ENCODE measurements at places on chromosomes 13 and 19. TPM values are rescaled to one million over a fixed set of nuclear protein-coding genes. Genes with fewer than 3 reads are reported as not detected.

TNFSF13B gene
- total RNA-seq: 11.8 TPM

NPHS1 gene
- not detected for total RNA-seq

CPAMD8 gene
- total RNA-seq: 0.42 TPM

TEX26 gene
- not detected for total RNA-seq

DNA sequence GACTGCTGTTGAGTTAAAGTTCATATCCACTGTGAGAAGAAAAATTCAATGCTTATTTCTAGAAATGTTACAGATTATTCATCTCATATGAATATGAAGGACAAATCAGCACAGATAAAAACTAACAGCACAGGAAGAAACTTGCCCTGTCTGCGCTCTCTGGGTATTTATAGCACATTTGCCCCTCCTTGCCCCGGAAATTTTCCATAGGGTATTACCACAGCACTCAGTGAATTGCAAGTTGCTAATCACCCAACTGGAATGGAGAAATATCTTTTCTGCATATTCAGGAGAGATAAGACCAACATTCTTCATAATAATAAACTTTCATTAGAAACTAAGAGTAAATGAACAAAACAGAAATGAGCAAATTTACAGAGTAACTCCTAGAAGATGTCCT lies 318.0 kb upstream of the KLF12 start:
- no peaks in the 10 kb centered on the region for H3K4me1 ChIP-seq
- H3K36me3 ChIP-seq: no peaks in the 10 kb centered on the region
- H3K4me3 ChIP-seq: no peak overlapping the region
- no peak overlapping the region for H3K27ac ChIP-seq
- DNase-seq: no peak
- peaks cover 3% of the 10 kb centered on the region for H3K27me3 ChIP-seq

GRCh38 chr13:99693852-99694611 lies 192.8 kb downstream of the TM9SF2 start:
- no peak overlapping the region for H3K4me3 ChIP-seq
- DNase-seq: no peak
- no peaks in the 10 kb centered on the region for H3K4me1 ChIP-seq
- H3K27me3 ChIP-seq: peaks cover 2% of the 10 kb centered on the region

GRCh38 chr13:77660841-77661250 lies 36.6 kb upstream of the SLAIN1 start:
- H3K36me3 ChIP-seq: no peaks in the 10 kb centered on the region
- no peak for DNase-seq
- peaks cover 4% of the 10 kb centered on the region for H3K27me3 ChIP-seq
- H3K4me3 ChIP-seq: no peak overlapping the region

GRCh38 chr19:5832527-5833216 lies 6.8 kb downstream of the FUT6 start:
- H3K27ac ChIP-seq: no peak overlapping the region
- peaks cover 4% of the 10 kb centered on the region for H3K4me1 ChIP-seq
- no peak for DNase-seq
- H3K36me3 ChIP-seq: no peaks in the 10 kb centered on the region

- H3K36me3 ChIP-seq: peaks cover 6% of the 10 kb centered on the region
- no peak for DNase-seq
- H3K27ac ChIP-seq: no peak overlapping the region
- H3K27me3 ChIP-seq: no peaks in the 10 kb centered on the region
Measured at GRCh38 chr19:39423258-39424086, 11.0 kb downstream of the PLEKHG2 start.

- H3K4me1 ChIP-seq: peaks cover 5% of the 10 kb centered on the region
- no peaks in the 10 kb centered on the region for H3K36me3 ChIP-seq
- peaks cover 24% of the 10 kb centered on the region for H3K27me3 ChIP-seq
- DNase-seq: no peak
Measured at GRCh38 chr13:24741016-24741662, 22.8 kb upstream of the RNF17 start.

DNA sequence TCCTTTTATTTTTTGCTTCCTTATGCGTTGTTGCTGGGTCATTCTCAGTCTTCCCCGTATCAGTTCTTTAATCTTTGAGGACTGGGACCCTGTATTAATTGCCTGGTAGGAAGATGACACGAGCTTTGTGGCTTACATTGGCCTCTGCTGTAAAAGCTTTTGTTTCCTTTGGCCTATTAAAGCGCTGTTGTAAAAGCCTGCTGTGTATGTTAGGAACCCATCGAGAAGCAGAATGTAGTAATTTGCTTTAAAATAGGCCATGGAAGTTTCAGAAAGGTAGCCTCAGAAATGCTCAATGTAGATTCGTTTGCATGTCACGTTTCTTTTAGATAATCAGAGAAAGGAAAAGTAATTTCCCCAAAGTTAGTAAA lies 257.5 kb upstream of the STARD13 start:
- DNase-seq: no peak
- H3K36me3 ChIP-seq: peaks cover 7% of the 10 kb centered on the region
- no peaks in the 10 kb centered on the region for H3K27me3 ChIP-seq
- H3K4me1 ChIP-seq: peaks cover 20% of the 10 kb centered on the region
- peak overlapping the region; percentile 96 for H3K27ac ChIP-seq

- H3K36me3 ChIP-seq: peaks cover 3% of the 10 kb centered on the region
- no peaks in the 10 kb centered on the region for H3K4me1 ChIP-seq
- peaks cover 2% of the 10 kb centered on the region for H3K27me3 ChIP-seq
Measured at GRCh38 chr19:10222201-10222890, 8.8 kb downstream of the S1PR2 start.

DNA sequence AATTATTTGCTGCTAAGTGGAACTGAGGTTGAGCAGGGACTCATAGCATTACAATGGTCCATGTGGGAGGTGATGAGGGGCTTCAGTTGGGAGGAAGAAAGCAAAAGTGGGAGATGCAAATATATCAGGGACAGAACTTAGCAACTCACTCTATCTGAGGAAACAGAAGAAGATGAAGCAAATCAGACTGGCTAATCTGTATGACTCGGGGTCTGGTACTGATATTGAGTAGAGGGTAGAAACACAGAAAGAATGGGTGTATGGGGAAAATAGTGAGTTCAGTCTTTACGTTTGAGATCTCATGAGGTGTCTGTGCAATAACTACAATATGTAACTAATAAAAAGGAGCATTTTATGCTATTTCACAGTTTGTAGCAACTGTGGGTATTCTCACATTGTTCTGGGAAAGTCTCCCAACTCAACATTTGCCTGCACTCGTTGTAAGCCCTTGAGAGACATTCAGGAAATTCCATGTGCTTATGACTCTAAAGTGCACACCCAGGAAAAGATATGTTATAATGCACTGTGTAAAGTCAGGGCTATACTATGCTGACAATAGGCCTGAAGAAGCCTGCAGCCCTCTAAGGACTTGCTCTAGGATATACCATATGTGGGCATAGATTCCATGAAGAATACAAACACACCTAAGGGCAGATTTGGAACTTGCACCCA lies 183.5 kb downstream of the SPRY2 start:
- no peak overlapping the region for H3K27ac ChIP-seq
- no peaks in the 10 kb centered on the region for H3K4me1 ChIP-seq
- H3K27me3 ChIP-seq: no peaks in the 10 kb centered on the region
- no peak for DNase-seq

DNA sequence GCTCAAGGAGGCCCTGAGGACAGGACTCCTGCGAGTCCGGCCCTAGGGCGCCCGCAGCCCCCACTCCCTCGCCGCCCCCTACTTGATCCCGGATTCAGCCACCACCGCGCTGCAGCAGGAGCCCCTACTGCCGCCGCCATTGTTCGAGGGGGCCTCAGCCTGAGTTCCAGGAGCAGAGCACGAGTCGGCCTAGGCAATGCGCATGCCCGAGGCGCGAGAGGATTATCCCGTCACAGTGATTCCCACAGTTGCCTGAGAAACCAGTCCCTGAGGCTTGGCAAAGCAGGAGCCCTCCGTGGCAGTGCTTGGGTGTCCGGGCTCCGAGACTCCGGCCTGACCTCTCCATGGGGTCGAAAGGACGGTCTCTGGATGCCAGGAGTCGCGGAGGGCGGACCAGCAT lies 68.4 kb upstream of the ZNF420 start:
- H3K4me3 ChIP-seq: no peak overlapping the region
- H3K4me1 ChIP-seq: peaks cover 2% of the 10 kb centered on the region
- peaks cover 14% of the 10 kb centered on the region for H3K36me3 ChIP-seq
- no peak for DNase-seq
- H3K27me3 ChIP-seq: no peaks in the 10 kb centered on the region
- H3K27ac ChIP-seq: no peak overlapping the region

DNA sequence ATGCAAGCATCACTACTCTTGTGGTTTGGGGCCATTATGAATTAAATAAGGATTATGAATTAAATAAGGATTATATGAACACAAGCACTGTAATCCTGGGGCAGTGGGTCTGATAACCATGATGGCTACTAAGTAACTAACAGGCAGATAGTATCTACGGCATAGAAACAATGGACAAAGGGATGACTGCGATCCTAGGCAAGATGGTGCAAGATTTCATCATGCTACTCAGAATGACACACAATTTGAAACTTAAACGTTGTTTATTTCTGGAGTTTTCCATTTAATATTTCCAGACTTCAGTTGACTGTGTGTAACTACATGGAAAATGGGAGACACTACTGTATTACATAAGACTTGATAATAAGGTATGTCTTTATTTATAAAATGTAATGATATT lies 15.1 kb downstream of the KCNRG start:
- H3K4me1 ChIP-seq: peaks cover 2% of the 10 kb centered on the region
- no peak for DNase-seq
- H3K27ac ChIP-seq: no peak overlapping the region
- H3K27me3 ChIP-seq: no peaks in the 10 kb centered on the region
- peaks cover 29% of the 10 kb centered on the region for H3K36me3 ChIP-seq

- no peak for DNase-seq
- no peak overlapping the region for H3K27ac ChIP-seq
- H3K27me3 ChIP-seq: no peaks in the 10 kb centered on the region
- no peaks in the 10 kb centered on the region for H3K4me1 ChIP-seq
Measured at GRCh38 chr13:54029720-54030119, 1001.1 kb downstream of the OLFM4 start.

DNA sequence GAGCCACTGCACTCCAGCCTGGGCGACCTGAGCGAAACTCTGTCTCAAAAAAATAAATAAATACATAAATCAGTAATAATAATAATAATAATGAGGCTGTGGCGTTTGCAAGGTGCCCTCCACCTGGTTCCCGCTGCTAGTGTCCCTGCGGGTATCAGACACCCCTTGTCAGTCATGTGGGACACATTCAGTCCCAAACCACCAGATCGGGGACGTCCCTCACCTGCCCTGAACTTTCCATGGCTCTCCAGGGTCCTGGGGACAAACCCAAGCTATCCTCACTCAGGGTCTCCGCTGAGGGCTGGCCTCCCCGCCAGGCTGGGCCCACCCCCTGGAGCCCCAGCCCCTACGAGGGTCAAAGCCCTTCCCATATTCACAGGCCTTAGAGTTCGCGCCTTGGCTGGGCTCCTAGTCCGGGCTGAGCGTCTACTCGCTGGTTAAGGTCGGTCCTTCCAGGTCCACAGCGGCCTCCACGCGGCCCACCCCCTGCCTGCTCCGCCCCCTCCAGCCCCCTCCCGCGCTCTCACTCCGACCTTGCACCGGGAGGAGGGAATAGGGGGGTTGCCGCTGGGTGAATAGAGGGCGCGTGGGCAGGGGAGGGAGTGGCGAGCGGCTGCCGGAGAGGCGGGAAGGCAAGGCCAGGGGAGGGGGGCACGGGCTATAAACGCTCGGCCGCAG lies 349 bp upstream of the KISS1R start:
- peak overlapping the region; percentile 28 for H3K4me3 ChIP-seq
- H3K4me1 ChIP-seq: peaks cover 10% of the 10 kb centered on the region
- H3K27me3 ChIP-seq: peaks cover 8% of the 10 kb centered on the region

GRCh38 chr13:99264051-99264450 lies 5.9 kb upstream of the GPR18 start:
- H3K27me3 ChIP-seq: no peaks in the 10 kb centered on the region
- H3K4me3 ChIP-seq: no peak overlapping the region
- H3K4me1 ChIP-seq: peaks cover 52% of the 10 kb centered on the region
- peak overlapping the region; percentile 71 for H3K27ac ChIP-seq
- H3K36me3 ChIP-seq: peaks cover 12% of the 10 kb centered on the region

DNA sequence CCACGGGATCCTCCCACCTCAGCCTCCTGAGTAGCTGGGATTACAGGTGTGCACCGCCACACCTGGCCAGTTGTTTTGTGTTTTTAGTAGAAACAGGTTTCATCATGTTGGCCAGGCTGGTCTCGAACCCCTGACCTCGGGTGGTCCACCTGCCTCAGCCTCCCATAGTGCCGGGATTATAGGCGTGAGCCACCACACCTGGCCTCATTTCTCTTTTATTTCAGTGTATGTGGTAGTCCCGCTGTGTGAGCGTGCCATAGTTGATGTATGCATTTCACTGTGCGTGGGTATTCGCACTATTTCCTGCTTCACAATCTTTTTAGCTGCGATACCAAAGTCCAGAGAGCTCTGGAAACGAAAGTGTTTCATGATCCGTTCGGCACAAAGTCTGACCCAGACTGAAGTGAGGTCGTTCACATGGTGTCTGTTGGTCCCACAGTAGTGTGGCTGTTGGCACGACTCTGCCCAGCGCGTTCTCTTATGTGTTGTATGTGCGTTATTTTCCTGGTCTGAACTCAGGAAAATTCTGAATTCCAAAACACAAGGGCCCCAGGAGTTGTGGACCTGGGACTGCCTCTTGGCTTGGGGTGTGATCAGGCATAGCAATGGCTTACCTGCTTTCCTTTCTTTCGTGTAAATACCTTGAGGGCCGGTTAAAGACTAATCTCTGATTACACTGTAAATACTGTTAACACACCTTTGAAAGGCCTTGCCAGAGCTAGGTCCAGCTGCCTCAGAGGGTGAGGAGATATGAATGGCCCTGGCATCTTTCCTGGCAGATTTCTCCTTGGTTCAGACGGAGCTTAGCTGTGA lies 8.6 kb downstream of the EPN1 start:
- no peak for DNase-seq
- H3K36me3 ChIP-seq: peaks cover 6% of the 10 kb centered on the region

GRCh38 chr19:13277104-13277809 lies 127.0 kb downstream of the IER2 start:
- peak; percentile 67 for DNase-seq
- H3K27me3 ChIP-seq: no peaks in the 10 kb centered on the region
- H3K4me3 ChIP-seq: peak overlapping the region; percentile 64
- peaks cover 24% of the 10 kb centered on the region for H3K4me1 ChIP-seq

- H3K36me3 ChIP-seq: peaks cover 5% of the 10 kb centered on the region
- DNase-seq: peak; percentile 61
- H3K27me3 ChIP-seq: peaks cover 2% of the 10 kb centered on the region
Measured at GRCh38 chr19:16338470-16339360, 14.1 kb downstream of the KLF2 start.

- no peak overlapping the region for H3K4me3 ChIP-seq
- H3K27ac ChIP-seq: no peak overlapping the region
- H3K36me3 ChIP-seq: no peaks in the 10 kb centered on the region
- H3K4me1 ChIP-seq: no peaks in the 10 kb centered on the region
Measured at GRCh38 chr19:28238270-28238820, 974.6 kb downstream of the UQCRFS1 start.

Measured in activated naive CD8-positive, alpha-beta T cell treated with anti-CD3 and anti-CD28 coated beads, Interleukin-2, amount 10 ng/mL, durations not matched to agents 7 days and 5 days (primary cell).